Stimulated activated CD4-positive, alpha-beta T cell treated with anti-CD3 and anti-CD28 coated beads, Interleukin-1b, Interleukin-23, amount 100 ng/mL, for 48 hours (primary cell): ENCODE measurements at places on chromosomes 11 and 22.

DNA sequence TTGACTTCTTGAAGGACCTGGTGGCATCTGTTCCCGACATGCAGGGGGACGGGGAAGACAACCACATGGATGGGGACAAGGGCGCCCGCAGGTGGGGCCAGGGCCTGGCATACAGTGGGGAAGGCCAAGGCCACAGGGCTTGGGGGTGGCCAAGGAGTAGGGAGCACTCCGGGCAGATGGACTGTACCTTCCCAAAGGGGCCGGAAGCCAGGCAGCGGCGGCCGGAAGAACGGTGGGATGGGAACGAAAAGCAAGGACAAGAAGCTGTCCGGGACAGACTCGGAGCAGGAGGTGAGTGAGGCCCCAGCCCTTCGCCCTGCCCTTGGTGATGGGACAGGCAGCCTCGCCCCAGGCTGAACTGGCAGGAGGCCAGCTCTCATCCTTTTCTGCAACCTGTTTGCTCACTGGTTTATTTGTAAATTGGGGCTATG lies 1.2 kb downstream of the DRAP1 start:
- DNase-seq: no peak

- DNase-seq: no peak
Observed at GRCh38 chr11:12287009-12287373, 90.4 kb upstream of the PARVA start.

- no peak for DNase-seq
Observed at GRCh38 chr11:40514124-40514523, 945.3 kb downstream of the LRRC4C start.

GRCh38 chr11:118892964-118893363 lies 9.3 kb downstream of the CXCR5 start:
- no peak for DNase-seq

- no peak for DNase-seq
Observed at GRCh38 chr11:77199137-77199745, 71.2 kb downstream of the MYO7A start.
